Ovary (tissue), 10 donors: ENCODE measurements at places on chromosomes 6 and 20. TPM values are rescaled to one million over a fixed set of nuclear protein-coding genes. Genes with fewer than 3 reads are reported as not detected.

The SNAP25 gene
- 19.8 TPM for total RNA-seq

The PMEPA1 gene
- total RNA-seq, result 29.0 TPM

- H3K36me3 ChIP-seq, result no peaks in the 10 kb centered on the region
- H3K4me1 ChIP-seq, result no peaks in the 10 kb centered on the region
- H3K4me3 ChIP-seq, result no peak overlapping the region
- no peak for DNase-seq
Measured at GRCh38 chr6:145138469-145139139, 596.7 kb downstream of the EPM2A start.

- H3K4me3 ChIP-seq, result no peak overlapping the region
- no peaks in the 10 kb centered on the region for H3K27me3 ChIP-seq
- no peak overlapping the region for H3K27ac ChIP-seq
- no peak for DNase-seq
- no peaks in the 10 kb centered on the region for H3K36me3 ChIP-seq
Measured at GRCh38 chr20:38725148-38725901, 1.0 kb downstream of the SLC32A1 start.
